ENCODE measurements at places on chromosomes 5 and 9. TPM values are rescaled to one million over a fixed set of nuclear protein-coding genes. Genes with fewer than 3 reads are reported as not detected.

DNA sequence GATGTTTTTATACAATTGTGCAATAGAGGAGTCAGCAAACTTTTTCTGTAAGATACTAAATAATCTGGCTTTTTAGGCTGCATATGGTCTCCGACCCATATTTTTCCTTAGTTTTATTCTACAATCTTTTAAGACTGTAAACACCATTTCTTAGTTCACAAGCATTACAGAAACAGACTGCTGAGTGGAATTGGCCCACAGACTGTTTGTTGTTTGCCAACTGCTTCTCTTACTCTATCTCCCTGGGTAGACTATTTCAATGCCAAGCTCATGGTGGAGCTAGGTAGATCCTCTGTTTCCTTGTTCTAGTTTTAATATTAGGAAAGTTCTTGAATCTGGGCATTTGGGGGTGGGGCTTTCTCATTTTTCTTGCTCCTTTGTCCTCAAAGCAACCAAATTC, 857.6 kb downstream of the TLE1 start:
- DNase-seq, result no peak

DNA sequence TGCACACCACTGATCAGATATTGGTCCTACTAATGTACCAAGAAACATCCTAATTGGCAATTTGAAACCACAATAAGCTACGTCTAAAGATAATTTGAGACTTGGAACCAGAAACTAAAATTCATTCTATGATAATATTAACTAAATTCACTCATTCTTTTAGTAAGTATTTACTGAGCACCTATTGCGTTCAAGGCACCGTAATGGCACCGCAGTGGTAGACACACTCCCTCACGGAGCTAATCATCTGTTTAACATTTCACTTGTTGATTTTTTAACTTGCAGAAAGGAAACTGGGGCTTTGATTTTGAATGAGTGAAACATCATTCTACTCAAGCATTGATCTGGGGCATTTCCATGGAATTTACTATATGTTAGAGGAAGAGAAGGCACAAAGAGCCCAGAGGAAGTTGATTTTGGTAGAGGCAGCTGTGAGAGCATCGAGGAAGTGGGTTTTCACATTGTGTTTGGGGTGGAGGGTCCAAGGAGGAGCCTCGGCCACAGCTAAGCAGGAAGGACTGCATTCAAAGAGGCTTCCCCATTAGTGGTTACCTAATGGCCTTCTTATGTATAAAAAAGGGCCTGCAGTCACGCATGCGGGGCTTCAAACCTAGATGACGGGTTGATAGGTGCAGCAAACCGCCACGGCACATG, 7.1 kb downstream of the RAPGEF1 start:
- DNase-seq, result no peak

DNA sequence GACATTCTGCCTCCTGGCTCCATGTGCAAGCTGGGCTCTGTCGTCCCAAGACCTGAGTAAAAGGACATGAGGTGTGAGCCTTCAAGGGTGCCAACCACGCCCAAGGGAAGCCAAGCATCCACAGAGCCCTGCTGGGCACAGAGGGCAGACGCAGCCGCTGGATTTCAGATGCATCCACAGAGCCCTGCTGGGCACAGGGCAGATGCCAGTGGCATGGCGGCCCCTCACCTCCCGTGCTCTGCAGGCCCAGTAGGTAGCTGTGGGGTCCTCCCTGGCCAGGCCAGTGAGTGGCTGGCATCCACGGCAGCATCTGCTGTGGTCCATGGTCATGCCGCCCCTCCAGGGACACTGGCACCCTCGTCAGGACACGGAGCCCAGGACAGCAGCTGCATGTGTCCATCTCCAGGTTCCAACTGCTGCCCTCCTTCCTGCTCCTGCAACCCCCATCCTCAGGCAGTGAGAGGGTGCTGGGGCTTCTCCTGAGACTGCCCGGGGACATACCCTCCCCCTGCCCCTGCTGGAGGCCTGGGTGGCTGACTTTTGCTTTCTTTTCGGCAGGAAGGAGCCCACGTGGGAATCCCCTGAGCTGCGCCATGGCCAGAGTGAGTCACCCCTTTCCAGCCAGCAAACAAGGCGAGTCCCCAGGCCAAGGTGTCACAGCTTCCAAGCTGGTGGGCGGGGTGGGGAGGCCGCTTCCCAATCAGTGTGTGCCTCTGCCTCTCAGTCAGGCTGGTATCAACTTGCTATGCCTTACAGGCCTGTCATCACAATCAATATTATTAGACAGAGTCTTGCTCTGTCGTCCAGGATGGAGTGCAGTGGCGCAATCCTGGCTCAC, 4.0 kb upstream of the TRAF2 start:
- DNase-seq, result peak; percentile 67

The ENTPD2 gene
- total RNA-seq, result 0.55 TPM

- no peak for DNase-seq
These were observed 1094.5 kb upstream of the CDH6 start for GRCh38 chr5:30098940-30099339.

Data from astrocyte (in vitro differentiated cells and primary cell).